ENCODE measurements at places on chromosomes 1 and 21. TPM values are rescaled to one million over a fixed set of nuclear protein-coding genes. Genes with fewer than 3 reads are reported as not detected.

The CCDC27 gene
- total RNA-seq = not detected

The HRNR gene
- not detected for total RNA-seq

The LENEP gene
- total RNA-seq = 0.43 TPM

The NTMT2 gene
- not detected for total RNA-seq

The KLHDC8A gene
- total RNA-seq = not detected

The LEFTY1 gene
- not detected for total RNA-seq

The TMEM240 gene
- total RNA-seq = 2.3 TPM

The PDE4B gene
- total RNA-seq = 52.8 TPM

The LCE1E gene
- total RNA-seq = not detected

The BCAR3 gene
- total RNA-seq = 36.4 TPM

Measured in fibroblast of villous mesenchyme (primary cell).